GM23248 (cell line): ENCODE measurements at places on chromosomes 11 and 22. TPM values are rescaled to one million over a fixed set of nuclear protein-coding genes. Genes with fewer than 3 reads are reported as not detected.

The LDLRAD3 gene
- 3.3 and 6.2 TPM in 2 replicates for total RNA-seq

- no peak for DNase-seq
- H3K4me1 ChIP-seq: no peaks in the 10 kb centered on the region
- H3K27me3 ChIP-seq: no peaks in the 10 kb centered on the region
These were observed 24.5 kb upstream of the CABP7 start for GRCh38 chr22:29695129-29695926.

DNA sequence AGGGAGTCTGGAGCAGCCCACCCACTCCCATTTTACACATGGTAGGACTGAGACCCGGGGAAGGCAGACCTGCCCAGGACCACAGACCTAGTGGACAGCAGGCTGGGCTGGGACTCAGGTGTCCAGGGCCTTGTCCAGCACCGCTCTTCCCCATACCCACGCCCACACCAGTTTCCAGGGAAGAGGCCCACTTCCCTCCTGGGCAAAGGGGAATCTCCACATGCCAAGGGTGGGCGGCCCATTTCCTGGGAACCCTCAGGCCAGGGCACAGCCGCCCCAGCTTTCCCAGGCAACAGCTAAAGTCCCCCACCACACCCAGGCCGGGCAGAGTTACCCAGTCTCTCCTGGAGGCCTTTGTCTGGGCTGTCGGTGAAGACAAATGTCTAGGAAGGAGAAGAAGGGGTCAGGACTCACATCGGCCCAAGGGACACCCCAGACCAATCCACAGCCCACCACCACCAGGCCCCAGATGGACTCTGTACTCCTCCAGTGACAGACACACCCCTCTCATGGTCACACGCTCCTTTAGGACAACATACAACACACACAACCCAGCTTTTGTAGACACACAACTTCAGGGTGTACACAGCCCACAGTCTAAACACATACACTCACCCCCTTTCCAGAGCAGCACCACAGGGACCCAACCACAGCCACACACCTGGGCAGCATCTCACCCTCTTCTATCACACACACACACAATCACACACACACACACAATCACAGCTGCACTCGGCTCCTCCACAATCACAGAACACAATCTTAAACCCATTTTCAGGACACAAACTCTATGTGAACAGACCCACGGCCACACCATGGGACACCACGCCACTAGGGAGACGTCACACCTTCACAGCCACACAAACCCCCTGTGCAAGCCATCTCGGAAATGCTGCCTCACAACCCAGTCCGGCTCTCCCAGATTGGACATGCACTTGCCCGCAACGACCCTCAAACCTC lies 5.5 kb downstream of the MFNG start:
- H3K4me1 ChIP-seq: peaks cover 4% of the 10 kb centered on the region; the same call in 1 of the 2 replicates
- no peak overlapping the region for H3K27ac ChIP-seq
- no peak overlapping the region for H3K4me3 ChIP-seq
- no peak for DNase-seq

The GRK2 gene
- 43.0 and 54.9 TPM in 2 replicates for total RNA-seq

DNA sequence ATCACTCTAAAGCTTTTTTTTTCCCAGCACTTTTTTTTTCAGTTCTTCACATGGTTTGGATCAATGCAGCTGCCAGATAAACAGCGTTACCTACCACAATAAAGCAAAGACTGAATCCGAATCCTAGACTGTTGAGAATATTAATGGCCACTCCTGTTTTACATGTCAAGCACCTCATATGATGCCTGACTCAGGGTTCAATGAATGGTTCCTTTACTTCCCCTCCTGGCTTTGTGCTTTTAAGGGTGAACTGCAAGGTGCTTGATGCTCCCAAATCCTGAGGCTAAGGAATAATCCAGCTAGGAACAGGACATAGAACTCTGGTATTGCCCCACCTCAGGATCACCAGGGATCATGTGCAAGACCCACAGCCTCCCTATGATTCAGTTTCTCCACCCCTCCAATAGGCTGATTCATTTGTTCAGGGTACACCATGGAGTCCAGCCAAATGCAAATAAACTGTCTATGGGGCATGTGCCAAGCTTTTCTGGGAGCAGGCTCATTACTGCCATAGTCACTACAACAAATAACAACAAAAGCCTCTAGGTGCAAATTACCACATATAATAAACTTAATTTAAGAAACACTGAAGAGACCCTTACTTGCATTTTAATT lies 104.3 kb downstream of the GAB2 start:
- peak overlapping the region; percentile 8; the same call in 1 of the 2 replicates for H3K27ac ChIP-seq
- peak; percentile 86 for DNase-seq
- no peaks in the 10 kb centered on the region for H3K27me3 ChIP-seq
- no peak overlapping the region for H3K4me3 ChIP-seq
- peaks cover 14% of the 10 kb centered on the region for H3K4me1 ChIP-seq
- no peaks in the 10 kb centered on the region for H3K36me3 ChIP-seq
